ENCODE measurements at places on chromosomes 1 and 21.

DNA sequence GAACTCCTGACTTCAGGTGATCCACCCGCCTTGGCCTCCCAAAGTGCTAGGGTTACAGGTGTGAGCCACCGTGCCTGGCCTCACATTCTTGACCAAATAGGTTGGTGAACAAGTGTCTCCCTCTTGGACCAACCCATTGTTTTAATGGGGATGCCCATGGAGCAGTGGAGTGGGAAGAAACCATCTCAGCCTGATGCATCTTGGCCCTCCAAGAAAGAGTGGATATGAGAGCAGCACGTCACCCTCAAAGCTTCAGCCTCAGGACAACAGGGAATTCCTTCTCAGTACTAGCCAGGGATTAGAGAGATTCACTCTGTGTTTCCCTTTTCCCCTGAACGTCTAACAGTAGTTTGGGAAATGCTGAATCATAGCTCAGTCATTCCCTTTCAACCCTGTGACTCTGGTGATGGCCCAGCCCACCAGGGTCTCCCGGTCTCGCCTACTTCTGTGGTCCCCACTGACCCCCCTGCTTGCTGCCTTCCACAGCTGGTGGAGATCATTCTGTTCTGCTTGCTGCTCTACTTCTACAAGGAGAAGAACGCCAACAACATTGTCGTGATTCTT is 37.4 kb downstream of the NIPAL3 start:
- DNase-seq, result no peak

DNA sequence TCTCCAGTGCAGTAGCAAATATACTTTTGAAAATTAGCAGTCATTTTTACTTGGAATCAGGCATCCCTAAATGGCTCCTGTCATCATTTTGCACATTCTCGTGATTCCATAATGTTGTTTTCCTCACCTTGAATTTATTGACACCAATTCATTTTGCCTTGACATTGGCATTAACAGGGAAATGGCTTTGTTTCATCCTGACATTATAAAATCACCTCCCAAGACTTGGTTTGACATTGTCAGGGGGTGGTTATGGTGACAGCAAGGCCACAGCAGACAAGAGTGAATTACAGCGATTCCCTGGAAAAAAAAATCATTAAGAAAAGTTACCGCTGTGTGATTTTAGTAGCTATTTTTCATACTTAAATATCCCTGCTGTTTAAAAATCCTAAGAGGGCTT is 327.0 kb downstream of the NTNG1 start:
- DNase-seq, result no peak

DNA sequence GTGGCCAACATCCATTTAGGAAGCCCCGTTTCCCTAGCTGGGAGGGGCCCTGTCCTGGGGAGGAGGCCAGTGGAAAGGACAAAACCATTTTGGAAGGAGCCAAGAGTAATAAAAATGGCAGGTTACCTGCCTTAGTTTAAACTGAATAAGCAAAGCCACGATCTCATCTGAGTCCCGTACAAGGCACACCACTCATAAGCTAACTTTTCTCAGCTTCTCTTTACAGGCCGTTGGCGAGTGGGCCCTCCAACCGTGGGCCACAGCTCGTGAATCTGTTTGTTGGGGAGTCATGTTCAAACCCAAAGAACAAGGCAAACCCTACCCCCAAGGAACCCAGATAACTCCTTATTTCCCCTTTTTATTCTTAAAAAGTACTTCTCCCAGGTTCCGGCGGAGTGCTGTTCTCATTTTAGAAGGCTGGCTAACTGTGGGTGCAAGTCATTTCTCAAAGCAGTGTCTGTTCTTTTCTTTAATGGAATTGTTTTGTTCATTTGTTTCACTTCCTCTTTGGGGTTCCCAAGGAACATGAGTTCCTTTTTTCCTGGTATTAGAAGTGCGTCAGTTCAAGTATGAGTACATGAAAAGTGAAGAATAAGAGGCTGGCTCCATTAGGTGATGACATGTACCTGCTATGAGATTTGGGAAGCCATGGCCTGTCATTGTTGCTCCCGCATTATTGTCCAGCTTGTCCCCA is 89.0 kb downstream of the PSMG1 start:
- DNase-seq, result no peak

DNA sequence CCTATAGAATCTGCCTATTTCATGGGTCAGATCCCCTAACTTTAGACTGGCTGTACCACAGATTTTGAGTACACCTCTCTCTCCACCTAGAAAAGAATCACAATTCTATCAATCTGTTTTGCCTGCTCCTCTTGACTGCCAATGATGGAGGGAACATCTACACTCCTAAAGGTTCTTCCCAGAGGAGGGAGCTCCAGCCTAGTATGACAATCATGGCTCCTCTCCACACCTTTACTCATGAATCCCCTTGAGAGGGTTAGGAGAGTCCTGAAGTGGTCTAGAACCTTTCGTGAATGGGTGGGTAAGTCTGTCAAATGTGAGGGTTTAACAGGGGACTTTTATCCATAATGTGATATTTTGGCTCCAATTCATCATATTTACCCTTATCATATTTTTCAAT is 48.0 kb downstream of the DNAI4 start:
- DNase-seq, result no peak

- no peak for DNase-seq
Measured at GRCh38 chr1:184789884-184790283, 35.2 kb upstream of the EDEM3 start.

DNA sequence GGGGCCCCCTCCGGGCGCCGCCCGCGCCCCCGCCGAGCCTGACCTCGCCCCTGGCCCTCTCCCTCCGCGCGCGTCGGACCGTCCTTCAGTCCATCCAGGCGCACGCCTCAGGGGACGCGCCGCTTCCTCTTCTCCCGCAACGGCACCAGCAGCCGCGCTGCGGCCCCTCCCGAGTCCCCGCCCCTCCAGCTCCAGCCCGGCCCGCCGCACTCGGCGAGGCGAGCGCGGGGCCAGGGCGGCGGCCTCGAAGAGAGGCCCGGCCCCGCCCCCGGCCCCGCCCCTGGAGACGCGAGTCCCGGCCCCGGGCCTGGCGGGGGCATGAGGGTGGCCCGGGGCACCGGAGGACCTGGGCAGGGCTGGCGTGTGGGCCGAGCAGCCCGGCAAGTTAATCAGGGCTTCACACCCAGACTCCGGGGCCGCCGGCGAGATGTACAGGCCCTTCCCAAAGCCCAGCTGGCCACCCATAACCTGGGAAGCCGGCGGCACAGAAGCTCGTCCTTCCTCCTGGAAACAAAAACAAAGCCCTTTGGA is at the start of gene IGSF3:
IGSF3 (minus strand) TSS at position 159 of the 531 bp plus-strand sequence. CDS start 1,407 bp downstream, outside the sequence.
- DNase-seq, result no peak

DNA sequence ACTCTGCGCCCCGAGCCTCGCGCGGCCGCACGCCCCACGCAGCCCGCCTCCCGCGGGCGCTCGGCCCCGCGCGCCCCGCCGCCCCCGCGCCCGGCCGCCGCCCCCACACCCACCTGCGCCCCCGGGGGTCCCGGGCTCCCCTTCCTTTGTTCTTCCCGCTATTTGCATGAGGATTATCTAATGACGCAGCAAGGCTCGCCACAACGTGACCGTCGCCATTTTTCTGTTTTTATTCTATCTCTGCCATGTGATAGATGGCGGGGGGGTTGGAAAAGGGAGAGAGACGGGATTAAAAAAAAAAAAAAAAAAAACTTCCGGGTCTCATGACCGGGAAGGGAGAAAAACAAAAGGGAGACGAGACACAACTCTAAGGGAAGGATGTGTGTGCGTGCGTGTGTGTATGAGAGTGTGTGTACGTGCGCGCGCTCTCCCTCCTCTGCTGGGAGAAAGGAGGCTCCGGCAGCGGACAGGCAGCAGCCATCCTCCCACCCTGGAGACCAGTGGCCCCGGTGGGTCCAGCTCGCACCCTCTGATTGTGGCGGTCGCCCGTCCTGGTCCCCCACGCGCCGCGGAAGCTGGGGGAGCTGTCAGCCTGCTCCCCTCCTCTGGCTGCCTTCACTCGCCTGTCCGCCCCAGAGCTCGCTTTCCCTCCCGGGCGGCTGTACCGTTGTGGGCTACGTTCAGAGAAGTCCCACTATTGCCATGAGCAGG is 80.4 kb upstream of the AK4 start:
- no peak for DNase-seq

DNA sequence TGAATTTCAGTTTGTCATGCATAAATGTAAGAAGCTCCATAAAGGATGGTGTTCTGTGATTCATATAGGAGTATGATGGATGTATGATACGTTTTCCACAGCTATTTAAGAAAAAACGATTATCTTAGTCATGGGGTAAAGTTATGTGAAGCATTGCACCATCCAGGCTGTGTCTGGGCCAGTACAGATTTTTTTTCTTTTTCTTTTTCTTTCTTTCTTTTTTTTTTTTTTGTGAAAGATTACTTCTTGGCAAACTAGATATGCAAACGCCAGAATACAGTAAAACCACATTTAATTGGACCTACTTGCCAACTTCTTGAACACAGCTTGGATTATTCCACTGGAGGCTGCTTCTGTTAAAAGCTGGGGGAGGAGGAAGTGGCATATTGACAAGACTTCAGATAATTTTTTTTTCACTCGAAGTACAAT is 14.9 kb downstream of the ZBTB18 start:
- DNase-seq, result no peak
